NCI-H2081 (cell line): ENCODE measurements at places on chromosomes 2 and 18.

DNA sequence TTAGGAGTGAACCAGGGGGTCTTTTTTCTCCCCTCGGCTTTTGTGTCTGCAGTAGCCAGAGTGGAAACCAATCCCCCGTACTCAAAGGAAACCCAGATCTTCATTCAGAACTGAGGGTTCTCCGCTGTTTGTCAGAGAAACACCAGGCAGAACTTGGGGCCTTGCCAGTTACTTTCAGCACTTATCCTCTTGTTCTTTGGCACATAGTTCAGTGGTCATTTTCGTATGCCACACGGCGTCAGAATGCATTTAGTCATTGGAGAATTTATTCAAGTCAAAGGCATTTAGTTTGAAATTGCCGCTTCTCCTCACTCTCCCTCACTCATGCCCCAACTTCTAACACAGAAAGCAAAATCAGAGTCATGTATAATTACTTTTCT, 102.9 kb downstream of the CABLES1 start:
- no peak for DNase-seq

GRCh38 chr2:224682134-224682533, 34.0 kb downstream of the CCDC195 start:
- DNase-seq = no peak

GRCh38 chr2:227013330-227013729, 150.7 kb downstream of the COL4A4 start:
- DNase-seq = no peak

DNA sequence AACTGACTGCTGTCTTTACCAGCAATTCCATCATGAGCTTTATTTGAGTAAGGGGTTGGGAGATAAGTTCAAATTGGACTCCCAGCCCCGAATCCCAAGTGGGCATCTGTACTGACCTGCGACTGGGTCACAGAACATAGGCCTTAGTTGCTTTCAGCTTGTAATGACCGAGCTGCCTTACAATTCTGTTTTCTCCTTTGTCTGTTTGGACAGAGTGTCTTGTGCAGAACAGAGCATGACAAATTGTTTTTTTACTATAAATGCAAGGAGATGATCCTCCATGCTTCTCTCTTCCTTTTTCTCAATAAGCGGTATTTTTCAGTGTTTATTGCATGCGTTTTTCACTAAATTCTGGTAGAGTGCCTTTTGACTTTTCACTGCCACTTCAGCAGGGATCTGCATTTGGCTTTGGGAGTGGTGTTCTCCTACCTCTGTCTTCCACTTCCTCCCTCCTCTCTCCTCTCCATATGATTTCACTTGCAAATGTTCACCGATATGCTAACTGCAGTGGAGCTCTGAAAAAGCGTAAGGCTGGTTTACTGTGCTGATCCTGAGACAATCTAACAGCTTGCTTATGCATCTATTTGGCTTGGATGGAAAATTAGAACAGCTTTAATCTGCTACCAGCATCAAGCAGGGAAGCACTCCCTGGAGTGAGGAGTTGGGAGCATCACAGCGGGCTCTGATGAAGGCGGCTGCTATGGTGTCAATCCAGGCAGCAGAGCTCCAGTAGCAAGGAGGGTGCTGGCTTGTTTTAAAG, 158.8 kb upstream of the SMIM21 start:
- no peak for DNase-seq

DNA sequence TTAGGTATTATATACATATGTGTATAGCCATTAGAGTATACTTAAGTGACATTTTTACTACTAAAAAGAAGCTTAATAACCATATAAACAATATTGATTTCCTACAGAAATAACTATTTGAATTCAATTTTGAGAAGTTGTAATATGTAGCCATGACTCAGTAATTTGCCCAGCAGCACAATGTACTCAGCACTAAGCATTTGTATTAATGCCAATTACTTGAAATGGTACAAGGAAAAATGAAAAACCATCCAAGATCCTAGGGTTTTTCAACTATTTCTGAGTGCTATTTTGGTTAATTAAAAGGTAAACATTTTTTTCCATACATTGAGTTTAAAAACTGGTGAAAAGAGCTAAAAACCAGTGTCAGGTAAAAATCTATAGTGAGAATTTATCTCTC, 324.0 kb downstream of the KCNJ3 start:
- DNase-seq = no peak

DNA sequence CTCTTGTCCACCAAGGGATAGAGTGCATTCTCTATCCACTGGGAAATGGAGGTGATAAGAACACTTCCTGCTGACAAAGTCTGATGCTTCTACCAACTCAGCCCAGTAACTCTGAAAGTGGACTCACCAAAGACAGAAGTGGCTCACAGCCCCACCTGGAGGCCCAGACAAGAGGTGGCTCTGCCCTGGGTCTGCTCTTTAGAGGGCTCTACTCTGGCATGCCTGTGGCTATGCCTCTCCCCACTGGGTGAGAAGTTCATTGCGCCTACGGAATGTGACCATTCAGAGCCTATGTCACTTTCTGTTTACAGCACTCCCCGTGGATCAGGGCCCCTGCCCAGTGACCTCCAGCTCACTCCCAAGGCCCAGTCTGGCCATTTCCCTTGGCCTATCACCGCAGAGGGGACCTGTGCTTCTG, 13.5 kb upstream of the XDH start:
- no peak for DNase-seq

- DNase-seq = no peak
These were observed 161.3 kb downstream of the HNMT start for GRCh38 chr2:138125306-138126288.

DNA sequence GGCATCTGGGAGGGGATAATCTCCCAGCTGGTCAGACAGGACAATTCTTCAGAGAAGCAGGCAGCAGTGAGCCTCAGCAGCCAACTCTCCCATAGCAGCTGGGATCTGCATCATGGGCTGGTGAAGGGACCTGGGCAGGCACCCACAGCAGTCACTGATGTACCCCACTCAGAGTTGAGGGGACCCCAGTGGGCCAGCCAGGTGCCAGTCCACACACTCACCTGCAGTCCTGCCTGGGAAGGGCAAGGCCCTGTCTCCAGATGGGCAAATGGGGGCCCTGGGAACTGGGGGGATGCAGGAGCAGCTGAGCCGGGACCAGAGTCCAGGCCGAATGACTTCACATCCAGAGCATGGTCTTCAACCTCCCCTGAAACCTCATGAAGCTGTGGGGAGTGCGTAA, 170.4 kb downstream of the ZFP36L2 start:
- no peak for DNase-seq

- DNase-seq = no peak
These were observed 2.4 kb downstream of the CASP8 start for GRCh38 chr2:201262718-201263117.
